ENCODE measurements at places on chromosomes 3 and 15.

DNA sequence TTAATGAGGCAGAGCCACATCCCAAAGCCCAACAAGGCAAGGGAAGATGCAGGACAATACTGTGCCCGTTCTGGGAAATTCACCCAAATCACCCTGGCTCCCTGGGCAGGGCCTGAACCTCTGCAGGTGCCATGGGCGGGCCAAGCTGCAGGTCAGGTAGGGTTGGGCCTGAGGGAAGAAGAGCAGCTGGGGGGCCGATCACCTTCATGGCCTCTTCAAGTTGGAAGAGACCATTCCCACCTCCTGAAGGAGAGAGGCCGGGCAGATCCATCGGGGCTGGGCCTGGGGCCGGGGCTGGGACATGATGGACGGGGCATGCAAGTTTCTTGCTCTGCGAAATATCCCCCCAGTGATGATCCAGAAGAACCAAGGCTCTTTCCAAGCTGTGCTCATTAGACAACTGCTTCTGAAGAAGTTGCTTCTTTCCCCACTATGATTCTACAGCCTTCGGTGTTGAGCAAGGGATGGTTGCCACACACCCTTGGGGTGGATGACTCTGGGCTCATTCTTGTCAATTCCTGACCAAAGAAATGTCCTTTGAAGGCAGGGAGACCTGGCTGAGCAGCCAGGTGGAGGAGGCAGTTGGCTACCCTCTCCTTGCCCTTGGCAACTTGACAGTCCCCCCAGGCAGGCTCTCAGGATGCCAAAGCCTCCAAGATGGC is 38.2 kb downstream of the KLHL25 start:
- DNase-seq: no peak

- DNase-seq: no peak
Measured at GRCh38 chr15:68314563-68314962, 37.0 kb downstream of the FEM1B start.

- no peak for DNase-seq
Measured at GRCh38 chr3:109707617-109708016, 370.3 kb upstream of the DPPA4 start.

DNA sequence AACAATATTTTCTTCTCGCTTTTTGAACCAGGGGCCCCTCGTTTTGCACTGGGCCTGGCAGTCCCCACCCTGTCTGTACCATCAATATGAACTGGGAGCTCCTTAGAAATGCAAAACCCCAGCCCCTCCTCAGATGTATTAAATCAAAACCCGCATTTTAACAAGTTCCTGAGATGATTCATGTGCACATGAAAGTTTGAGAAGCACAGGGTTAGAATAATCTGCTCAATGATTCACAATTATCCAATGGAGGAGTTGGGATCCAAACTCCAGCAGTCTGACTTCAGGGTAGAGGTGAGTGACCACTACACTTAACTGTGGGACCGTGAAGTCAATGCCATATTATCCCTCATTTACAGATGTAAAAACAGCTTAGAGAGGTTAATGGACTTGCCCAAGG is 256.4 kb downstream of the IGSF11 start:
- no peak for DNase-seq

- no peak for DNase-seq
Measured at GRCh38 chr3:153634683-153635082, 472.7 kb downstream of the RAP2B start.

- no peak for DNase-seq
Measured at GRCh38 chr3:115236496-115236895, 89.4 kb upstream of the ZBTB20 start.

DNA sequence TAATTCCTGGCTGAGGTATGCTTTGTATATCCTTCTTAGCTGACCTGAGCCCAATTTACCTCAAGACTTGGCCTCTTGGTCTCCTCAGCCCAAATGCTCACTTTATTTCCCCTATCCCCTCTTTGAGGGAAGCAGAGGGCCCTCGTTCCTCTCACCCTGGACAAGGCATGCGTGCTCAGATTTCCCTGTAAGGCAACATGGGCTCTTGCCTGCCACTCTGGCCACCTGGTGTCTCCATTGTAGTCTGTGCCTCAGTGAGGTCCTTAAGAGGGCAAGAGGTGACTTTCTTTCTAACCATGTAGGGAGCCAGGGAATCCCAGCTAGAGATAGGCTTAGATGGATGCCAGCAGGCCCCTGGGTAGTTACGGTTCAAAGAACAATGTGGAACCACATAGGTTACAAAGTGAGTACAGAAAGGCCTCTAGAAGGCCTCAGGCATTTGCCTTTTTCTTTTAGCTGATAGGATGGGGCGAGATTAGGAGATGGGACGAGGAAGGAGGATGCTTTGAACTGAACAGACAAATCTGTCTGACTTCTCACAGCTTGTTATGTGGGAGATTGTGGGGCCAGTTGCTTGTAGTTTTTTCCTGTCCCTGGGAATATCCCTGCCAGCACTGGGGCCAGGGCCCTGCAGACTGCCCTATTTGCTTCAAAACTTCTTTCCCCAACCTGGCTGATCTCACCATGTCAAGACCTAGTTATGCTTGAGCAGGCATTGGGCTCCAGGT is 1.1 kb upstream of the INTS14 start:
- DNase-seq: no peak

DNA sequence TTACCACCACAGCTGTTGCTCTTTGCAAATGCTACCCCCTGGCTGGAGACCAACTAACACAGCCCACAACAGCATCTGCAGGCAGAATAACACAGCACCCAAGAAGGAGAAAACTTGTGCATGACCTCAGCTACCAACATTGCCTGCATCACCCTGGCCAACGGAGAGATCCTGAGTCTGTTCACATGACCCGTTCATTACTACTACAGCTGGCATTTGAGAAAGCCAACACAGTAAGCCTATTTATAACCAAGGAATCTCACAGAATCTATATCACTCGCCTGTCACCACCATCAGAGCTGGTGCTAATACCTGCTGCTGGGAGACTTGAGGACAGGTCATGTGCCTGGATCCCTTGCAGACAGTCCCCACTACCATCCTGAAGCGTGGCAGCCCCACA is 215.2 kb downstream of the POLQ start:
- DNase-seq: no peak

- DNase-seq: peak; percentile 13
Measured at GRCh38 chr3:186109897-186110803, 1.3 kb upstream of the ETV5 start.

DNA sequence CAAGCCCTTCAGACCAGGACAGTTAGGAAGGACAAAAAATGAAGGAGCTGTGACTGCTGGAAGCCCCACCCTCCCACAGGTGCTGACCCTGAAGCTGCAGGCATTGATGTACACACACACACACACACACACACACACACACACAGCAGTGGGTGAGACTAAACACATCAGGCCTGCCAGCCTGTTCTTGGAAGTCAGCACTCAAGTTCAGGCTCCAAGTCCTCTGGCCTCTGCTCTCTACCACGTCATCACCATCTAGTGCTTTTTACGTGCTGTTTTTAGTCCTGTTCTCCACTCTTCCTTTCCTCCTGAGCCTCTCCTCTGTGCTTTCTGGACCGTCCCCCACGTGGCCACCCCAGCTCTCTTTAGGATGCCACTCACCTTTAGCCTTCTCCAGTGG is 5.4 kb upstream of the KBTBD12 start:
- DNase-seq: no peak

DNA sequence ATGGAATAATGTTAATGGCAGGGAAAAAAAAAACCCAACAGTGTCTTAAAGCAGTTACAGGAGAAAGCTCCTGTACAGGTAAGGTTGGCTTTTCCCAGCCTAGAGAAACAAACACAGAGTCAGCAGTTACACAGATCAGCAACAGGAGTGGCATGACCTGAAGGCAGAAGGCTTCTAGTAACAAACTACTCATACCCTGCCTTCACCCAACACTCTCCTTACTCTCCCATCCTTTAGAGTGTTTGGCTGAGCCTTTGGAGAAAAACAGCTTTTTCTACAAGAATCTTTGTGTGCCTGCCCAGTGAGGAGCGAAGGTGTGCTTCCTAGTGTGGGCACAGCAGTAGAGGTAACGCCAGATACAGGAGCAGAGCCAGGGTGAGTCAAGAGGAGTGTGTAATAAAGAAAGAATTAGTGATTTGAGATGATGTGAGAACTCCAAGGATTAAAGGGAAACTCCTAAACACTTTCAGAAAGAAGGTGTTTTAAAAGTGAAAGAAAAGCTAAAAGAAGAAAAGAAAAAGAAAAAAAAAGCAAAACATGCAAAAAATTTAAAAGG is 152.7 kb downstream of the POLR2M start:
- no peak for DNase-seq

GRCh38 chr15:58632789-58633188 is 116.7 kb downstream of the ADAM10 start:
- no peak for DNase-seq

DNA sequence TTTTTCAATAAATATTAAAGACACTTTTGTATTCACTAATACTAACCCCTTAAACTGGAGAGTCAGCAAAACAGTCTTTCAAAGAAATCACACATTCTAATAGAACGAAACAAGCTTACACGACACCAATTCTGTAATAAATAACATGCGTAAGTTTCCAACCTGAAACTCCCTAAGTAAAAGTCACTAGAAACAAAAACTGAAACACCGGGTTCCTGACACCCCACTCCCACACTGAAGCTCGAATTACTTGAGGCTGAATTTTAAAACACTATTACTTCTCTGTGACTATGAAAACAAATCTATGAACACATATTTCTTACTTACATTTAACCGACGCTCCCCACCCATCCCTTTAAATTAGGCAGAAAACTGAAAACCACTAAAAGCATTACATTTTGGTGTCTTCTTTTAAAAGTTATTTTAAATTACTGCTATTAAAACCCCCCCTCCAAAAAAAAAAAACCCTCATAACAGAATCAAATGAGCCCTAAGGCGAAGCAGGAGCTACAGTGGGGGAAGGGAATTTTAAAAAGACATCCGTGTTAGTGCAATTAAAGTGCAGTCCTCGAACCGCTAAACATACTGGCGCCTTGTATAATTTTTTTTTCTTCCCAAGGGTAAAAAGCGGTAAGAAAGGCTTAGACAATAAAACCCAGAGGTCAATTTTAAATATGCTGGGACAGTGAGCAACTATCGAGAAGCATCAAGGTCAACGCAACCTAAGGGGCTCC is 878 bp downstream of the SPPL2A start:
- DNase-seq: no peak

GRCh38 chr3:157190380-157190872 is 30.5 kb upstream of the CCNL1 start:
- no peak for DNase-seq

DNA sequence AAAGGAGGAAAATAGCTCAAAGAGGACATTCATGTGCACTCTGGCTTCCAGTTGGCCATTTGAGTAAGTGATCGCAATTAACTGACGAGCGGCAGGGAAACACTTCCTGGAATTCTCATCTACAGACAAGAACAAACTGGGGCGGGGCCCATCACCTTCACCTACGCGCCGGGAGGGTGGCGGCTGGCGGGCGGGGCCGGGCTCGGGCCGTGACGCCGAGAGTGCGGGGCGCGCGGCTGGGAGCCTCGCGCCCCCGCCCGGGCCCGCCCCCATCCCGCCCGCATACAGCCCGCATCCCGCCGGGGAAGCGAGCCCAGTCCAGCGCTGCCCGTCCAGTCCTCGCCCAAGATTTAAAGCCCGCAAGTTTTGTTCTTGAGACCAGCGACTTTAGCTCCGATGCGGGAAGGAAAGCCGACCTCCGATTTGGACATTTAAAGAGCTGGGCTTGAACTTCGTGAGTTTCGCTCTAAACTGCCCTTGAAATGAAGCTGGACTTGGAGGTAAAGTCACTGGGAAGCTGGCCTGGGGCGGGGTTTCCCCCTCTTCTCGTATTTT is at the start of gene B3GNT5:
B3GNT5 (plus strand) TSS at position 281 of the 555 bp plus-strand sequence. CDS start 16,546 bp downstream, outside the sequence.
- DNase-seq: no peak

GRCh38 chr3:30085486-30085885 is 520.9 kb upstream of the TGFBR2 start:
- no peak for DNase-seq

DNA sequence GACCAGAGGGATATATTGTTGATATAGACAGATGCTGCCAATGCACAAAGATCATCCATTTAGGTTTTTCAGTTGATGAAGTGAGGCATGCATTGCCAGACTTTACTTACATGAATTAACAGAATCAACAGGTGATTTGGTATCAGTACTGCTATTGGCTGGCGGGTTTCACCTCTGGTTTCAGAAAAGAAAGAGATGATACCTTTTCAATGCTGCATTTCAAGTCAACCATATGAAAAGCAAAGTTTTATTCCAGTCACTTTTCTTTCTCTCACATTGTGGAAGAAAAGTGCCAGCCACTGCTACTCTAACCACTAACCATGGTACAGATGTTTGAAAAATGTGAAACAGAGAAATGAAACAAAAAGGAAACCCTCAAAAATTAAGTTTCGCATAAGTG is 289.1 kb downstream of the TIGIT start:
- DNase-seq: no peak

DNA sequence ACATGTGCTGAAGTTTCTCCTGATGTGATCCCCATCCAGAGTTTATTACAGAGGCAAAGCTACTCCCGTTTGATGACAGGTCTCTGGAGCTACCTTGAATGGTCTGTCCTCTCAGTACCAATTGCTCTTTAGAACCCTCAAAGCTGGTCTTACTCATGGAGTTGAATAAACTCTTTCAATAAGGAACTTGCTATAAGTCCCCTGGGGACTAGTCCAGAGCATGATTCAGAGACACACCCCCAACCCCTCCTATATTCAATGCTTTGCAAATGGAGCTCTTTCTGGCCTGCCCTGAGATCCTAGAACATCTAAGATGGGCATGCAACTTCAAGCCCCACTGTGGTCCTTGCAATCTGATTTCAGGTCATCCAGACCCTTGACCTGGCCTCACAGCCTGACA is 23.9 kb upstream of the TPM1 start:
- DNase-seq: peak; percentile 34

Measured in T1000 (cell line).